Putamen (tissue), 1 donor: ENCODE measurements at places on chromosomes 12 and 14.
A peak's percentile ranks its signal among the peaks of the same experiment; 100 is the strongest.

- no peak for DNase-seq
Observed at GRCh38 chr12:53200107-53200457, 7.0 kb downstream of the ITGB7 start.

DNA sequence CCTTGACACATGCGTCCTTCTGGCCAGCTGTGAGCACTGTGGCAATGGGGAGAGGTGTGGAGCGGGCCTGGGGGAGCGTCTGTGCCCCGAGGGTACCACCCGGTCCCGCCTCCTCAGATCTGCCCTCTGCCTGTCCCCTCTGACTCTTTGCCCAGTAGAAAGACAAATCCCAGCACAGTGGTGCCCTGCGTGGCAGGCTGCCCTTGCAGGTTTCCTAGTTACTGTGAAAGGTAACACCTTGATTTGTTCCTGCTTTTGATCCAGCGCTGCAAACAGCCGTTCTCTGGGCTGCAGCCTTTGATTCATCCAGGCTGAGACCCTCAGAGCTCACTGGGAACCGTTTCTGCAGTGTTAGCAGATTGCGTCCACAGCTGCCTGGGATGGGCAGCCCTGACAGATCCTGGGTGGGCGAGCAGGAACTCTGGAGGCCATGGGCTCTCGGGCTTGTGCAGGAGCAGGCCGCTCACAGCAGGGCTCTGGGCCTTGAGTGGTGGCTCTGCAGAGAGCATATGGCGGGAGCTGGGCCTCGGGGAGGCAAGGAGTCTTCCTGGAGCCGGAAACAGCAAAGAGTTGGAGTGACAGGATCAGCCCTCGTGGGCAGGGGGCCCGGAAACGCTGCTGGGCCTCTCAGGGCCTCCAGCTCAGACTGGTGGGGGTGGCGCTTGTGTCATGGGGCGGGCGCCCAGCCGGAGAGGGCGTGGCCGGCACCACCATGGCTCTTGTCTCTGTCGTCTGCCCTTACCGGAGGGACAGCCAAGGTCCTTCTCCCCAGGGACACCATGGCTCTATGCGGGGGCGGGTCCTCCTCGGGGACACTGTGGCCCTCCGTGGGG is 16.6 kb downstream of the FBRSL1 start:
- DNase-seq: peak; percentile 34

DNA sequence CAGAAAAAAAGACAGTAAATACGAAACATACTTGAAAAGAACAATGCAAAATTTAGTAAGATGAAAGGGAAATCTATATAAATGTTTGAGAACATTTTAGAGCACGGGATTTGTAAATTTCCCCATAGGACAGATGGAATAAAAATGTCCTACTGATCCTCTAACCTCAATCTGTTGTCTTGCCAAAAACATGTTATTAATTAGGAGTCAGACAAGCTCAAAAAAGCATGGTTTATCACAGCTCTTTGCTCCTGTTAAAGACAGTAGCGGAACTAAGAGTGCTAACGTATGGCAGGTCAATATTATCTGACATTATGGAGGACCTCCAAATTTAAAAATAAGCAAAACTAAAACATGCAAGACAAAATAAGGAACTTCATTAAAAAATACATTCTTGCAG is 12.9 kb downstream of the GMFB start:
- no peak for DNase-seq

GRCh38 chr12:64672925-64673409 is 62.7 kb downstream of the RASSF3 start:
- no peak for DNase-seq

DNA sequence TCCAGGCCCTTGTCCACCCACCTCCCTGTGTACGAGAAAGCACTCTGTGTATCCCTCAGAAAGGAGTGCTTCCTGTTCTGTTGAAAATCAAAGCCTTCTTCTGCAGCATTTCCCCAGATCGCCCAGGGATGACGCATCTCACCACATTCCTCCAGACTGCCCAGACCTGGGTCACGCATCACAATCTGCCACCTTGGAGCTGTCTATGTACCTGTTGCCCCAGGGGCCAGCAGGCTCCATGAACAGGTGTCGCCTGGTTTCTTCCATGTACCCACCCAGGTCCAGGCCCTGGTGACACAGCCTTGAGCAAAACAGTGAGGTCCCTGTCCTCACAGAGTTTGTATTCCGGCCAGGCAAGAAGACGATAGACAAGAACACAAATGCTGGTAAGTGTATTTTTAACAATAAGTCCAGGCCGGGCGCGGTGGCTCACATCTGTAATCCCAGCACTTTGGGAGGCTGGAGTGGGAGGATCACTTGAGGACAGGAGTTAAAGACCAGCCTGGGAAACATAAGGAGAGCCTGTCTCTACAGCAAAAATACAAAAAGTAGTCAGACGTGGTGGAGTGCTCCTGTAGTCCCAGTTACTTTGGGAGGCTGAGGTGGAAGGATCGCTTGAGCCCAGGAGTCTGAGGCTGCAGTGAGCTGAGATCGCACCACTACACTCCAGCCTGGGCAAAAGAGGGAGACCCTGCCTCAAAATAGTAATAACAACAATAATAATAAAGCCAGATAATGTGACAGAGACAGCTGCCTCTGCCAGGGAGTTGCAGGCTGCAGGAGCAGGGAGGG is 6.8 kb upstream of the PPP1R13B start:
- DNase-seq: no peak

- DNase-seq: no peak
Observed at GRCh38 chr12:90953956-90954421, 987 bp downstream of the CCER1 start.

DNA sequence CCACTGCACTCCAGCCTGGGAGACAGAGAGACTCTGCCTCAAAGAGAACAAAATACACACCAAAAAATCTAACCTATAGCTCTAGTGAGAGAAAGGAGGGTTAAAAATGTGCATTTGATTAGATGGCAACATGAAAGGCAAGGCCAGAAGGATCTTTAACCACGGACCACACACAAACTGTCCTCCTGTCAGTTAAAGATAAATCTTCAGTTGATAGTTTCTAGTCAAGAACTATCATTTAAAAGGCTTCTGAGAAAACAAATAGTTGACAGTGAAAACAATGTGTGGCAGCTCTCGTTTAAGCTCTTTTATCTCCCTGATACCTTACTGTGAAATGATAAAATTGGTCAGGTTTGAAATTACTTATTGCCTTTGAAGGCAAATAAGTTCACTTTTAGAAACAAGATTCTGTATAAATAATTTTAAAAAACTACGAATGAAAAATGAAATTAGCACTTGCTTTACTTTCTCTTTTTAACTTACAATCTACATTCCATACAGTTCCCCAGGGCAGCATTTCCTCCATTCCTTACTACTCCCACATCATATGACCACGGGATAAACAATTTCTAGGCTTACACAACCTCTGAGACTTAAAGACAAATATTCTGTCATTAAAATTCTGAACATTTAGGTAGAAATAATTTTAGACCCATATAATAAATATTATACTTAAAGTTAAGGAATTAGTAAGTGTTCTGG is 71.4 kb upstream of the GNPNAT1 start:
- DNase-seq: no peak

DNA sequence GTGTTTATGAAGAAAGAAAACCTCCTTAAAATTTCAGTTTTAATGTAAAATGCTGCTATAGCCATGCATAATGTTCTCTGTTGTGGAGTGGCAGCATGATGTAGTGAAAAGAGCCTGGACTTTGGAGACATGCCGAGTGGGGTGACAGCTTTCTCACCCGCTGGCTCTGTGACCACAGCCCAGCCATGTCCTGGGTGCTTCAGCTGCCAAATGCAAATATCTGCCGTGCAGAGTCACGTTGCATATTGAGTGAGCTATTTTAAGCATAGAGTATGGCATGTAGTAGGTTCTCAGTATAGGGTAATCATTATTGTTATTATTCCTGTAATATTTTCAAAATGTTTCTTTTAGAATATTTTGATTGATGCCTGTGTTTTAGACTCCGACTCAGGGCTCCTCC is 15.5 kb upstream of the TCTN2 start:
- DNase-seq: no peak

DNA sequence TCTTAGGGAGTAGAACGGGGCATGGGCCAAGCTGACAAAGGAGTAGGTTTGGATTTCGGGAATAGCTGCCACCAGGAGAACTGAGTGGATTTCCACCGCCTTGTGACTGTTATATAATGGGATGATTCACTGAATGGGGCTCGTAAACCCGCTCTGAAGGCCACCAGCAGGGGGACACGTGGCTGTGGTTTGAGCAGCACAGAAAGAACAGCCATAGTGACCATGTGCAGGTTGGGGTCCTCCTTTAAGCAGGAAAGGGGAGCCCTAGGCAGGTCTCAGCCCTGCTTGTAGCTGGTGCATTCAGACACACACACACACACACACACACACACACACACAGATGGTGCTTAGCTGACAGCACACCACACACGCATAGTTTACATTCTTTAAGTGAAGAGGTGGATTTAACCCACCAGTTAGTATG is 8.6 kb upstream of the ASB2 start:
- peak; percentile 54 for DNase-seq

DNA sequence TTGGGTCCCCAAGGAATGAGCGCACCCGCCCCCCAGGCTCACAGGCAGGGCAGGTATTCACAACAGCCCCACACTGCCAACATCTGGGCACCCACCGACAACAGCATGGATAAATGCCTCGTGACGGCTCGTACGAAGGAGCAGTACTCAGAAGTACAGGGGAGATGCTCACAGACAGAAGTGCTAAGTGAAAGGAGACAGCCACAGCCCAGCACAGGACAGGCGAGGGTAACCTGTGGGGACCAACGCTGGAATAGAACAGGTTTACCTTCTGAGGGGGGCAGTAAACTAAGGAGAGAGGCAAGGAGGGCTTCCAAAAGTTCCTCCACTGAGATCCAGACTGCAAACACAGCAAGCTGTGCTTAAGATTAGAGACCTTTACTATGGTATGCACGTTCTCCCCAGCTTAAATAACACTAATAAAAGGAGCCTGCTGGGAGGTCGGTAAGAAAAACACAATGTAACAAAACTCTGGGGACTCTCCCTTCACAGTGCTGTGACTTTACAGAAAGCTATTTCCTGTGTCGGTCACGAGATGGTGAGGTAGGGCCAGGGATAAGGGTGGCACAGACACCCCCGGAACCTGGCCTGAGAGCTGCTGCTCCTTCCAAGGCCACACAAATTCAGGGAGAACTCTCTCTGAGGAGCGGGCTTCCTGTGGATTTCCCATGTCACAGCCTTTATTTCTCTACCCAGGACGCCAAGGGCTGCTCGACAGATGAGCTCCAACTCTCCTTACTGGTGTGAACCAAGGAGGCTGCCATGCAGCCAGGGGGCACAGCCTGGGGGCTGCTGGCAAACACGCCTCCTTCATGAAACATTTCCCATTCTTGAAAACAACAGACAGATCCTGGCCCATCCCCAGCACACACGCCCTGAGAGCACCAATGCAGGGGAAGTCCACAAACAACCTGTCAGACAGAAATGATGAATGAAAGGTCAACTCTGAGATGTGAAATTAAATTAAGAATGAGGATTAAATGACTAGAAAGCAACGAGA is 26.3 kb downstream of the SLC15A4 start:
- DNase-seq: no peak
